ENCODE measurements at places on chromosomes 4 and X.

DNA sequence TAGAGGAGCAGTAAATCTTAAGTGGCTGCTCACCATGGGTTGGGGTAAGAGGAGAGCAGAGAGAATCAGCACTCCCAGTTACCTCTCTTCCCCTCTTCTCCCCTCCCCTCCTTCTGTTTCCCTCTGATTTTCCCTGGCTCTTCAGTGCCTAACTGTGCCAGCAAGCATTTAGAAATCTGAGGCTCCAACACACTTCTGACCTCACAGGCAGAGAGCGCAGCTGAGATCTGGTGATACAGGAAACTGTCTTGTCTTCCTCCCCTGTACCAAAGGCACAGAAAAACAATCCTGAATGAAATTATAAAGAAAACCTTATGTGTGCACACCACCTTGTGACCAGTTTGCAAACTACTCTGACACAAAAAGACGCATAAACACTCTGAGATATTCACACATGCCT lies 82.4 kb upstream of the SMIM10 start:
- no peak for DNase-seq

DNA sequence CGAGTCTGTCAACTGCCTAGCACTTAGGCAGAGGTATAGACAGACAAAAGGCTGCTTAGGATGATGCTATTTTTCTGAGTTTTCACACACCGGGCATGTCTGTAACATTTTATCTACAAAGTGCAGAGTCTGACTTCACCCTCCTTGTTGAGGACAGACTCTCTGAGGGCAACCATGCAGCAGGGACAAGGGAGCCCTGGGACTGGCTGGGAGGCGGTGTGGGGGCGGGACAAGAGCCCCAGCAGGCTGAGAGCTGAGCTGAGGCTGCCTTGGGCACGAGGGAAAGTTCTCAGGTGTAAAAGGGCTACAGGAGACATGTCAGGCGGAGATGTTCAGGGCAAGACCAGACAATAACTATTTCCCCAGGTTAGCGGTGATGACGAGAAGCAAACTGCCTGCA lies 81.6 kb downstream of the GATB start:
- DNase-seq = no peak

DNA sequence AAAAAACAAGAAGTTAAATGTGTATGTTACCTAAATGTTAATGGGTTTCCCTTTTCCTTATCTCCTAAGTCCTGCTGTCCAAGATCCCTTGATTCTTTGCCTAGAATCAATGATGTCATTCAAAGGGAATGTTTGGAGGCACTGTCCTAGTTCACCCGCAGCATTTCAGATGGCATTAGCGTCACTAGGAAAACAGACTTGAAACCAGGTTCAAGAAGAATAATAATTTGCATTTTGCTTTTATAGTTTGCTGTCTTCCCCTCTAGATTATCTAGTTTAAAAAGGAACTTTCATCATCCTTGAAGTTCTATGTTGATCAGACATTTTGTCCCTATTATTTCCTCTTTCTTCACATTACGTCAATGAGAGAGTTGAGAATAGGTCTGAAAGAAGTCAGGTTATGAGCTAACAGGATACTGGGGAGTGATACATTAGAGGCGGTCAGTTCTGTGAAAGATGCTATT lies 234.1 kb upstream of the PGRMC2 start:
- DNase-seq = no peak

DNA sequence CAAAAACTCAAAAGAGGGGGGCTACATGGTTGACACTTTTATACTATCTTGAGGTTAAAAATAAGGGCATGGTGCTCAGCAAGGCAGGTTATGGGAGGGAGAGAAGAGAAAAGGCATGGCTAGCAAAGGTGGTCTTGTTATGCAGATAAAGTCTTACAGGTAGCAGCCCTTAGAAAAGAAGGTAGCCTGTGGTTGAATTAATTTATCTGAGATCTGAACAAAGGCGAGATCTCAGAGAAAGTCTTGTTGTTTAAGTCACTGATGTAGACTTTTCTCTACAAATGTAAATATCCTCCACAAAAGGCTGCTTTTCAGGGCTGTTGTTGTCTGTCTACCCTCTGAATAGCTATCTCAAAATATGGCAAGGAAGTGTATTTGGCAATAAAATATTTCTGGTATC lies 1250.4 kb downstream of the PCDH18 start:
- DNase-seq = no peak

GRCh38 chr4:2367626-2368025 lies 50.8 kb downstream of the ZFYVE28 start:
- no peak for DNase-seq

- DNase-seq = no peak
Measured at GRCh38 chr4:78627966-78628678, 76.6 kb downstream of the ANXA3 start.

GRCh38 chr4:159224408-159224807 lies 121.5 kb downstream of the RAPGEF2 start:
- DNase-seq = no peak

GRCh38 chrX:130545796-130546195 lies 144.0 kb downstream of the RBMX2 start:
- DNase-seq = no peak

DNA sequence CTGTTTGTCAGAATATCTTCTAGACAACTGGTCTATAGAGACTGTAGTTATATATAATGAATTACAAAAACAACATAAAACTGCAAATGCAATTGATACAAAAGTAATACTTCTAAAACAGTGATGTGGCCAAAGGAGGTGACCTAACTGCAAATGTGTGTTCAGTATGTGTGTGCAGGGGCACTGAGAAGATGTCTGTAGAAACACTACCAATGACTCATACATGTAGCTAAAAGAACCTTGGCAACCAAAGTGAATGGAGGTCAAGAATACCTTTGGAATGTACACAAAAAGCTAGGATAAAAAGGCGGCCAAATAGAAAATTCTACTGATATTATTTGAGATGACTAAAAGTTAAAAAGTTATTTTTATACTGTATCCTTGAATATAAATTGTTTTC lies 261.8 kb downstream of the CAMK2D start:
- no peak for DNase-seq

DNA sequence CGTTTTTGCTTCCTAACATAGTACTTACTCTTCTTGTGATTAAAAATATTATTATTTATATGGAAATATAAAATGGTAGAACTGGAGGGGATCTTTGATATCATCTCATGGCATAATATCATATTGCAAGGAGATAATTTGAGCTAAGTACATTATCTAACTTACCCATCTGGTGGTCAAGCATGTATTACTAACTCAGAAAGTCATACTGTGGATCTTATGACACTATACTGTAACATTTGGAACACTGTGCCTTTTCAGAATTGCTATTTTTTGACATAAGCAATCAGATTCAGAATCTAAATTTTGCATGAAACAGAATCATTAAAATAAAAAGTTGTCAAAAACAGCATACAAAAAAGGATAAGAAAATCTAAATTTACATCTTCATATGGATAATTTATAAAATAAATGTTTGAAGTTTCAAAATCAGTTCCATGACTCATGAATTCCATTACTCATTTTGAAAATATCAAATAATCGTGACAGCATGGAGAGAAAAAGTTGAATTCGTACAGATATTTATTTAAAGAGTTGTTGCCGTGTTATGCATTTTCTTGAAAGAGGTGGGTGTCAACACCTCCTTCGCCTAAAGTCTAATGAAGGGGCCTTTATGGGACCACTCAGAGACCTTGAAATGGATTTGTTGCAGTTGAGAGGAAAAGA lies 928.1 kb downstream of the PDHA2 start:
- no peak for DNase-seq

- no peak for DNase-seq
Measured at GRCh38 chrX:123626962-123627361, 105.9 kb downstream of the THOC2 start.

DNA sequence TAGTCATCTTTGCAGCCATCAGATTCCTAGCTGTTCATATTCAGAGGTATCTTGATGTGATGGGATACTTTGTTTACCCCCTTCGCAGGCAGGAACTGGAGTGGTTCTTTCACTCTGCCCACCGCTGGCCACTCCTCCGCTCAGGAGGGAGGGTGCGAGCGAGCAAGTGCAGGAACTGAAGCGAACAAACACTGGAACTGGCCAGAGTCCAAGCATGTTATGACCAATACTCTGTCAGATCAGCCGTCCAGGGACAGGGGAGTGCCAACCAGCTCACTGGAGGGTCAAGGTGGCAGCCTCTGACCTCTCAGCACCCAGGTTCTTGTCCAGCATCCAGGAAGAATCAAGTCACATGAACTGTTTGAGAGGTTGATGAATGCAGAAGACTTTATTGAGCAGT lies 18.0 kb upstream of the MANBA start:
- DNase-seq = no peak

GRCh38 chr4:98601708-98602107 lies 56.7 kb downstream of the TSPAN5 start:
- DNase-seq = no peak

DNA sequence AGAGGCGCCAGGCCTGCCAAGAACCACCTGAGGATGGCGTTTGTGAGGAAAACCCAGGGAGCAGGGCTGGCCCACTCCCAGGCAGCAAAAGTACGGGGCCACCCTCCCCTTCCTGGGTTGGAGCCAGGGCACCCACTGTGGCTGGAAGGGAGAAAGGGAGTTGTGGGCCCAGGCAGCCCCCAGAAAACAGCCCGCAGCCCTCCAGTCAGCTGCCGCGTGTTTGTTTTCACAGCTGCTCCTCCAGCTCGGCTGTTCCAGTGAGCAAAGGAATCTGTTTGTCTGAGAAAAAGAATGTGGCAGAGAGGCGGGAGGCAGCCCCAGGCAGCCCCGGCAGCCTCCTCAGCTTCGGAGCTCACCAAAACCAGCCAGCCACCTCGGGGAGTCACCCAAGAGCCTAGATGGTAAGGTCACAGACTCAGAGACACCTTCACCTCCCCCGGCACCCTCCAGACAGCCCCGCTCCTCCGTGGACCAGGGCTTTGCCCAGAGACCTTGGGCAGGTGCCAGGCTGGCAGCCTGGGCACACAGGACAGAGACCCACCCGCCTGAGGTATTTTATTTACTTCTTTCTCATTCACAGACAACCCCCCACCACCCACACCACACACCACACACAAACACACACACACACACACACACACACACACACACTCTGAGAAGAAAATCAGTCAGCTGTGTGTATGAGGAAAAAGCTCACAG lies 338.1 kb downstream of the BCOR start:
- no peak for DNase-seq

- no peak for DNase-seq
Measured at GRCh38 chr4:38582445-38582844, 81.6 kb upstream of the KLF3 start.

DNA sequence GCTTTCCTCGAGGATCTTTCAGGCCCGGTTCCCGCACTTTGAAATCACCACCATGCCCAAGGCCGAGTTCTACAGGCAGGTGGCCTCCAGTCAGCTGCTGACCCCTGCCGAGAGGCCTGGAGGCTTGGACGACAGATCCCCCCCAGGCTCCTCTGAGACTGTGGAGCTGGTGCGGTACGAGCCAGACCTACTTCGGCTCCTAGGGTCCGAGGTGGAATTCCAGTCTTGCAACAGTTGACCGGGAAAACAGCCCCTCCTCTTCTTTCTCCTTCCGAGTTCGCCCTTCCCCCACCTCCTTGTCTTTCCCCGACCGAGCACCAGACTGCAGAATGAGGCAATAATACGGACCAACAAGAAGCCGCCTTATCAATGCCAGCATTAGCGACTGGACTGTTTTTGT lies 54.4 kb downstream of the ELF4 start:
- no peak for DNase-seq

- no peak for DNase-seq
Measured at GRCh38 chr4:25351777-25352416, 25.2 kb upstream of the ANAPC4 start.

- no peak for DNase-seq
Measured at GRCh38 chr4:150278206-150278605, 200.0 kb downstream of the DCLK2 start.

GRCh38 chr4:168162604-168163003 lies 70.3 kb downstream of the ANXA10 start:
- no peak for DNase-seq

- no peak for DNase-seq
Measured at GRCh38 chr4:148515248-148515647, 73.0 kb upstream of the NR3C2 start.

GRCh38 chr4:155071962-155072361 lies 136.5 kb upstream of the NPY2R start:
- no peak for DNase-seq

DNA sequence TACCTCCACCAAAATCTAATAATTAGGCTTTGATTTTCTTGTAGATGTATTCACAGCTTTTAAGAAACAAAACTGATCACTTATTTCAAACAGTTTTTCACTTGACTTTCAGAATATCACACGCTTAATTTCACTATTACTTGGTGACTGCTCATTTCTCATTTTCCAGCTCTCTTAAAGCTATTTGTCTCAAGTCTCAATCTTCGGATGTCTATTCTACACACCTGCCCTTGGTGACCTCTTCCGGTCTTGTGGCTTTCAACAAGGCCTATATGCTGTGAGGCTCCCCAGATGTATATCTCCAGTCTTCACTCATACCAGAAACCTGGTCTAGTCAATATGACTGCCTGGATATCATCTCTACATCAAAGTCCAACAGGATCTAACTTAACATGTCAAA lies 34.9 kb upstream of the ANXA10 start:
- DNase-seq = no peak

GRCh38 chrX:56759736-56760409 lies 30.8 kb downstream of the NBDY start:
- no peak for DNase-seq

GRCh38 chr4:14701896-14702295 lies 300.4 kb upstream of the CPEB2 start:
- DNase-seq = no peak

- no peak for DNase-seq
Measured at GRCh38 chr4:39324446-39324845, 41.7 kb downstream of the RFC1 start.

- no peak for DNase-seq
Measured at GRCh38 chr4:3436798-3437581, 4.8 kb upstream of the HGFAC start.

DNA sequence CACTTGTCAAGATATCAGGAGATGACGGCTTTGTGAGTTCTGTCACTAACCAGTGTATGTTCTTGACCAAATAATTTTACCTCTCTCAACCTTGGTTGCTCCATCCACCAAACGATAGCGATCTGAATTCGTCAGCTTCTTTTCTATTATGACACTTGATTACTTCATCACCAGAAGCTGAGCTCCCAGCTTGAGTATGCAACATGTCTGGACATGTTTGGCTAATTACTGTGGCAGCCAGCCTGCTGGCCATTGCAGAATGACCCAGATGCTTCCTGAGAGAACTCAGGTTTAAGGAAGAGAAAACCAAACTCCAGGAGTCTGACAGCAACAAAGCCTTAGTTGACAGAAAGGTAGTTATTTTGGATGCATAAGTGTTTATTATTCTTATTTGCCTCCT lies 46.4 kb upstream of the PARM1 start:
- DNase-seq = no peak

DNA sequence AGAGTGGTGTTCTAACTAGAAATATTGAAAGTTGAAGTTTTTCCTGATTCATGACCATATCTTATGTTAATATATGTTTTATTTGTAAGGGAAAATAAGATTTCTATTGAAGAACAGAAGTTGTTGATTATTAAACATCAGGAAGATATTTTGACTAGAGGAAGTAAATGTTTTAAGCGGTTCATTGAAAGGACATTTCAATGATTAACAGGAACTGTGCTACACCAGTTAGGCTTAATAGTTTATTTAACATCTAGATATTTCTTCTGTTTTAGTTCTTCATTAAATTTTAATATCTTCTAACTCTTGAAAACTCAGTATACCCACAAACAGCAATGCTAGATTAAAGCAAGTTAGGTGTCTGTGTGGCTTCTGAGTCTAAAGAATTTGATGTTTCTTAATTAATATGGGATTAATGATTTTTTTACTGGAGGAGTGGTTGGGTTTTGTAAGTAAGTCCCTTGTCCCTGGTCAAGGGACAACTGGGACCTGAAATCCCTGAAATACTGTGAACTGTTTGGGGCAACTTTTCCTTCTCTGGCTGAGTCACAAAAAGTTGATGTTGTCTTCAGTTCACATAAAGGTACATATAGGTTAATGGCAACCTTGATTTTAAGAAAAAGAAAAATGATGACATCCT lies 42.9 kb upstream of the CYP4V2 start:
- DNase-seq = no peak
